GM04504 (cell line): ENCODE measurements at places on chromosomes 12 and 14.

- no peak for DNase-seq
Observed at GRCh38 chr14:29900609-29901350, 26.9 kb downstream of the PRKD1 start.

- DNase-seq: no peak
Observed at GRCh38 chr14:59832653-59833294, 37.8 kb downstream of the RTN1 start.

- peak; percentile 71 for DNase-seq
Observed at GRCh38 chr12:96980991-96981414, 73.9 kb downstream of the NEDD1 start.

DNA sequence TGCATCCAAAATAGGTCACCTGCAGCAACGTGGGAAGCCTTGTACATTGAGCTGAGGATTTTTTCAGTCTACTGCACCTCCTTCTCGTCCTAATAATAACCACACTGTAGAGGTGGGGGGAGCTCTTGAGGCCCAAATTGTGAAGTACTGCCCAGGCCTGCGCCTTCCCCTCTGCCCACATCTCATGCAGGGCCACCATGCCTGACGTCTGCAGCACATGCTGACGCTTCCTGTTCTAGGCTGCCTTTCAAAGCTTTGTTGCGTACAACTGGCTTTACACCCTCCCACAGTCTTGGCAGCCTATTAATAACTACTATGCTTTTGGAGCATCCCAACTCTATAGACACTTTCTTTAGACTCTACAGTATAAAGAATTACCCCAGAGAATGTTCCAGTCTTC, 26.5 kb upstream of the TTC7B start:
- DNase-seq: no peak

- DNase-seq: no peak
Observed at GRCh38 chr14:100329233-100330006, 6.3 kb downstream of the SLC25A47 start.

DNA sequence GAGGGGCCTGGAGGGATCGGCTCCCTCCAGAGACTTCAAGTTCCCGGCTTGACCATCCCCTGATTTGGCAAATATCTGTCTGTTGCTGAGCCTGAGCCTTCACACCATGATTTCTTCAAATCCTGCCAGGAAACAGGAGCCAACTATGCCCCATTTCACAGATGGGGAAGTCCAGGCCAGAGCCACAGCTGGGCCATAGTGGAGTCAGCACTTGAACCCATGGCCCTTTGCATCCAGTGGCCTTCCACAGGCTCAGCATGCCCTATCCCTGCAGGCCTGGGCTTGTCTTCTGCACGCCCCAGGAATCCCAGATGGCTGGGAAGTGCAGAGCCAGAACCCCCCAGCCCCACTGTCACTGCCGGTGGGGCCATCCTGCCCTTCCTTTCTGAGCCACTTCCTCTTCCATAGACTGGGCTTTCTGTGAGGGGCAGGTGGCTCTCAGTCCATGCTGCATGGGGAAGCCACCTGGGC, 44.9 kb downstream of the CYP46A1 start:
- no peak for DNase-seq

GRCh38 chr12:109582636-109583035, 9.0 kb downstream of the MVK start:
- no peak for DNase-seq

DNA sequence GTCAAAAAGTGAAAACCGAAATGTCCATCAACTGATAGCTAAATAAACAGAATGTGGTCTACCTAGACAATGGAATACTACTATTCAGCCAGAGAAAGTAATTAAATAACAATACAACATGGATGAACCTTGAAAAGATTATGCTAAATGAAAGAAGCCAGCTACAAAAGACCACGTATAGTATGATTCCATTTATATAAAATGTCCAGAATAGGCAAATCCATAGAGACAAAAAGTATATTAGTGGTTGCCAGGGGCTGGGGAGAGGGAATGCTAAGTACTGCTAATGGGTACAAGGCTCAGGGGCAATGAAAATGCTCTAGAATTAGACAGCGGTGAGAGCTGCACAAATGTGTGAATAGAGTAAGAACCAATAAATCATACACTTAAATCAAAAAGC, 29.9 kb downstream of the CDC42BPB start:
- DNase-seq: no peak

- DNase-seq: no peak
Observed at GRCh38 chr12:40946612-40947194, 241.4 kb upstream of the PDZRN4 start.

DNA sequence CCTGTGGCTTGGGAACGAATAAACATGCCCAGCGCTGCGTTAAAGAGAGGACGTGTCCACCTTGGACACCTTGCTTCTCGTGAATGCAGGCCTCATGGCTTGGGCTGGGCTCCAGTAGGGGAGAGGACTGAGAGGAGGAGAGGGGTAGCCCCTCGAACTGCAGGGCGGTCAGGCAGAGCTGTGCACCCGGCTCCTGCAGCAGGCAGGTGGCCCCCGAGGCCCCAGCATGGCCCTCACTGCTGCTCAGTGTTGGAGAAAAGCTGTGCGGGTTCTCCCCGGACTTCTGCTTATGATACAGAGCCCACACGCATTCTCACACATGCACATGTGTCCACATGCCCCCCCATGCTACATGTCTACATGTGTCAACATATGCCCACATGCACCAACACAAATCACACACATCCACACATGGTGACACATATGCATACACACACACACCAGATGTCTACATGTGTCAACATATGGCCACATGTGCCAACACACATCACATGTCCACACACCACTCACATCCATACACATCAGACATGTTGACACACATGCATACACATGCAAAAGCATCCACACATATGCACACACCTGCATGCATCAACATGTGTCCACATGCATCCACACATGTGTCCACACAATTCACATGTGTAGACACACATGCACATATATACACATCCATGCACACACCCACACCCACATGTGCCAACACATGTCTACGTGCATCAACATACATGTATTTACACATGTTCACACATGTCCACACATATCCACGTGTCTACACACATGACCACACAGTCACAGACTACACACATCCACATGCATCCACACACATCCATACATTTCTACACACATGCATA, 3.0 kb downstream of the ADGRD1 start:
- DNase-seq: no peak

- DNase-seq: no peak
Observed at GRCh38 chr12:23911574-23911973, 37.9 kb downstream of the SOX5 start.

- peak; percentile 9 for DNase-seq
Observed at GRCh38 chr14:65866448-65866847, 453.9 kb downstream of the FUT8 start.

DNA sequence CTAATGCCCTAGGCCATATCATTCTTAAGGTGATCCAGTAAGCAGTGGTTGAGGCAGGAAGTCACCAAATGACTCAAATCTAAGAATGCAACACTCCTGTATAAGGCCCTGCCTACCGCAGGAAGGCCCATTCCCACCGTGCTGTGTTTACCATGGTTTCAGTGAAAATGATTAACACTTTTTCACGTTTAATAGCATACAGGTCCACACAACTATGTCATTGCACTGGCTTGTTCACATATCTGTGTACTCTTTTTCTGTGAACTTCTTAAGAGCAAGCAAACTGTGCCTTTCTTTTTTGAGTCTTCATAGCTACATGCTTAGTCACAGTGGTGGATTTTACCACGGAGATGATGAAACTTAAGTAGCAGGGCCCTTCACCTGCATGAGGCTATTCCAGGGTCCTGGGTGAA, 214.9 kb downstream of the CNTN1 start:
- no peak for DNase-seq

DNA sequence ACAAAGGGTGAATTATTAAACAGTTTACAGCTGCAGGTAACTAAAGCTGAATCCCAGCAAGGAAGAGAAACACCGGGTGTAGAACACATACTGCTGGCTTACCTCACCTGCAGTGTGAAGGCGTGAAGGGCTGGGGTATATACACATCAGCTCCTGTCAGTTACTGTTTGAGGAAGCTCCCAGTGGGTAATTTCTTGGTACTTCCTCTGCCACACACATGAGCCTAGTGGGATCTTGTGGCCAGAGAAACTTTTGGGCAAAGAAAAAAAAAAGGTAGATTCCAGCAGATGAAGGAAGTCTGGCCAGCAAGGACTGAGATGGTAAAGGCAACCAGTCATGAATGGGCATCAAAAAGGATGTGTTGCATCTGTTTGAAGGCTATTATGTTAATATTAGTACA, 14.0 kb upstream of the GPR33 start:
- no peak for DNase-seq

DNA sequence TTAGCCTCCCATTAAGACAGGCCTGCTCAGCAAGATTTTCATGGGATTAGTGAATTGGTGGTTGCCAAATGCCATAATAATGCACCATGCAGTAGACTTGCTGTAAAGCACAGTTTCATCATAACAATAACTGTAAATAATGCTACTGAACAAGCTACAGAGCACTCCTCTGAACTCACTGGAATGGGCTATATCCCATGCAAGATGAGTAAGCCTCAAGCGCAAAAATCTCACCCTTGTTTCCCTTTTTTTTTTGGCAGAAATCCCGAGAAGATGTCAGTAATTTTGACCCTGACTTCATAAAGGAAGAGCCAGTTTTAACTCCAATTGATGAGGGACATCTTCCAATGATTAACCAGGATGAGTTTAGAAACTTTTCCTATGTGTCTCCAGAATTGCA, 145.9 kb upstream of the HIF1A start:
- no peak for DNase-seq

DNA sequence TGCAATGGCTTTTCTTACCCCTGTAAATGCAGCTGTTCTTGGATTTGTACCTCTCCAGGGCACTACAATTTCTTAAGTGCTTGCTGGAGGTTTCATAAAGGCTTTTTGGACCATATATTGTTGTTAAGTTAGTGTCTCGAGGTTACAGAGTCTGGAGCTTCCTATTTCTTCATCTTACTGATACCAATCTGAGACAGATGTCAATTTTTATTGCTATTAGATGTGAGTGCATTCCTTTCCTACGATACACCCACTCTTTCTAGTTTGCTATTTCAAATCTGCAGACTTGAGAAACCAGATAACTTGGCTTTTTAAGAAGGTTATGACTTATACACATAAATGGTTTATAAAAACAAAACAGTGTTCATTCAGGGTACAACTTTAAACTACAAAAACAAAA, 2.1 kb downstream of the NOXRED1 start:
- DNase-seq: peak; percentile 6

- no peak for DNase-seq
Observed at GRCh38 chr12:75704664-75705063, 193.3 kb upstream of the KRR1 start.

- no peak for DNase-seq
Observed at GRCh38 chr14:51211149-51211548, 28.9 kb upstream of the TMX1 start.

DNA sequence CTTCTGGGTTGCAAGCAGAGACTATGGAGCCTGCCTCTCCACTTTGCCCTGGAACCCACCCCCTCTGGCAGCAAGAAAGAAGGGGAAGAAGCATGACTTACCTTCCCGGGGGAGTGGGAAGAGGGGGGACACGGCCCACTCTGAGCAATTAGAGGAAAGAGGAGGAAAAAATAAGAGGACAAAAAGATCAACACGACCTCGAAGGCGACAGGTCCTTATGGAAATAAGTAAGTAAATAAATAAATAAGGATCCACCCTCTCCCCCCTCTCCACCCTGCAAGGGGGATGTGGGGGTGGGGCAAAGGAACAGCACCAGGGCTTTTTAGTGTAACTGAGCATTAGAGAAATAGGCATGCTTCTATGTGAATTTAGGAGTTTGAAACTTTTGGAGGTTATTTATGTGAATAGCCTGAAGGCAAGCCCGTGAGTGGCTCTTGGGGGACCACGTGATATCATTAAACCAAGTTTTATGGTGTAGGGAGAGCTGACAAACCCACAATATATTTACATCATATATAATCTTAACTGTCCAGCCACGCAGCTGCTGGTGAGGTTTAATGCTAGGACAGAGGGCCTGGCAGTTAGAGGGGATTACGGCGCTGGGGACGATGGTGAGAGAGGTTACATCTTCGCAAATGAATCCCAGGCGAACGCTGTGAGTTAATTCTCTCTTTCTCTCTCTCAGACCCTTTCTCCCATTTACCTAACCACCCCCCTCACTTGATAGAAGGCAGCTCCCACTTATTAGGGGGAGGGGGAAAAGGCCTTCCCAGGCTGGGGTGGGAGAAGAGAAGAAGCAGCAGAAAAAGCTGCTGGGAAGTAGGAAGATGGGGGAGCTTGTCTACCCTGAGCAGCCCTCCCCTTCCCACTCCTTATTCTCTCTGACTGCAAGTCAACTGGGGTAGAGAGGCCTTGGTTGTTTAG, 4.8 kb downstream of the HOXC5 start:
- no peak for DNase-seq

DNA sequence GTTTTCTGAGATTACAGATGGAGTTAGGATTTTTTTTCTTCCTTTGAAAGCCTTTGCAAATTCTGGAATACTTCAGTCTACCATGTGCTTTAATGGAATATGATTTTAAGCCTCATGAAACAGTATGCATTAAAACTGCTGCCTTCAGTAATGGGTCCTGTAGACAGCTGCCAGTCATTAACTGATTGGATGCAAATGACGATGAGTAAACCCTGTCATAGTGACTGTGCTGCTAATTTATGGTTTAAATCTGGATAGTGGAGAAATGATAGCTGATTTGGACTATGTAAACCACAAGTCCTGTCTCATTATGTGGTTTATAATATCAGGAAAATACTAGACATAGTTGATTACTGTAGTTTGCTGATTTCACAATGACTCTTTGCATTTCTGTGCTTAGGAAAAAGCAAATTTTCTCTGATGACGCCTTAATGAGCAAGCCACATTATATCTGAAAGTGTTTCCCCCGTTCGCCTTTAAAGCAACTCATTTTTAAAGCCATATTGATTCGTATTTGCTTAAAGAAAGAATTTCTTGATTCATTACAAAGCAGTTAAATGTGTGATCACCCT, 217.6 kb downstream of the TMTC2 start:
- DNase-seq: no peak

- DNase-seq: peak; percentile 26
Observed at GRCh38 chr12:55972042-55972441, 1.8 kb upstream of the RAB5B start.

DNA sequence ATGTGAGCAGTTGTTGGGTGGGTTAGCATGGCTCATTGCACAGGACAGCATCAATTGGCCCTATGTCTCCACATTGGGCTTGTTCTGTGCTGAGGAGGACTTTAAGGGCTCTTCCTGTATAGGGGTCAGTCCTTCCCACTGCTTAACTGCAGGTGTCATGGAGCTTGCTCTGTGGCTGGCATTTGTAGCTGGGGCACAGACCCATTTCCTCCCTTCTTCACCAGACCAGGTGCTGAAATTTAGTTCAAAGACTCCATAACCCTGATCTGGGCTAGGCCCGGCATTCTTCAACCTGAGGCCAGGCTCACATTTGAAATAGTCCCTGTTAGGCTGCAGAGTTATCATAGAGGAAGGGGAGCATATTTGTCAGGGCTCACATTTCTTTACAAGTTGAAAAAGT, 12.8 kb downstream of the CHST11 start:
- no peak for DNase-seq

DNA sequence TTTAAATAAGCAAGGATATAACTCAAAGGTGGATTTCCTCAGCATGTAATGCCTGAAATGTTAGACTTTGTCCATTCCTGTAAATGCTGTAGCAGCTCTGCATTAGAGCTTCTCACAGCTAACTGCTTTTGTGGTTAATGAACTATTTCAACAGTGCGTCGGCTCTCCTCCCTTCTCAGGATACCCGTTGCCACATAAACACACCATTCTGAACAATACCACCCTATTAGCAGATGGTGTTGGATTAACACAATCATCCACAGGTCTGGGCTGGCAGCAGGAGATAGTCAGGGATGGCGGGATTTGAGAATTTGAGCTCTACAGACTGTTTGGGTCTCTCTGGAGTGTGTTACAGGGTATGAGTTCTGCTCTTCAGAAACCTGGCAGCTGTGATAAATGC, 33.5 kb upstream of the C12orf42 start:
- DNase-seq: no peak
